Stimulated activated CD4-positive, alpha-beta T cell treated with anti-CD3 and anti-CD28 coated beads, Interleukin-15, amount 100 ng/mL, for 1 hour (primary cell): ENCODE measurements at places on chromosomes 3 and 15.

GRCh38 chr15:40065166-40065565 is 26.2 kb upstream of the SRP14 start:
- DNase-seq: no peak

- DNase-seq: no peak
These were observed 35.2 kb downstream of the TGFBR2 start for GRCh38 chr3:30641416-30642251.

DNA sequence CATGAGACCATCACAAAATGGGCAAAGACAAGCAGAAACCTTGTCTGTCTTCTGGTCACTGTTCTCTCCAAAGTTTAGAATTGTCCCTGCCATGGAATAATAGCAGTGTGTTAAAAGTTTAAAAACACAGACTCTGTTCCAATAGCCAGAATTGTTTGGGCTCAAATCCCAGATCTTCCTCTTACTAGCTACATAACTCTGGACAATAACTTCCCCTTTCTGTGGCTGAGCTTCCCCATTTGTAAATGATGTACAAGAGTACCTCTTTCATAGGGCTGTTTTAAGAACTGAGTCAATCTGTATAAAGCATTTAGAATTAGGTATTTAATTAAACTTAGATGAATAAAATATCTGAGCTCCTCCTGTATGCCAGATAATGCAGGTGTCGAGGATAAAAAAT is 623.0 kb downstream of the NTRK3 start:
- DNase-seq: no peak

- no peak for DNase-seq
These were observed 275.4 kb upstream of the CTDSPL start for GRCh38 chr3:37586280-37586679.

DNA sequence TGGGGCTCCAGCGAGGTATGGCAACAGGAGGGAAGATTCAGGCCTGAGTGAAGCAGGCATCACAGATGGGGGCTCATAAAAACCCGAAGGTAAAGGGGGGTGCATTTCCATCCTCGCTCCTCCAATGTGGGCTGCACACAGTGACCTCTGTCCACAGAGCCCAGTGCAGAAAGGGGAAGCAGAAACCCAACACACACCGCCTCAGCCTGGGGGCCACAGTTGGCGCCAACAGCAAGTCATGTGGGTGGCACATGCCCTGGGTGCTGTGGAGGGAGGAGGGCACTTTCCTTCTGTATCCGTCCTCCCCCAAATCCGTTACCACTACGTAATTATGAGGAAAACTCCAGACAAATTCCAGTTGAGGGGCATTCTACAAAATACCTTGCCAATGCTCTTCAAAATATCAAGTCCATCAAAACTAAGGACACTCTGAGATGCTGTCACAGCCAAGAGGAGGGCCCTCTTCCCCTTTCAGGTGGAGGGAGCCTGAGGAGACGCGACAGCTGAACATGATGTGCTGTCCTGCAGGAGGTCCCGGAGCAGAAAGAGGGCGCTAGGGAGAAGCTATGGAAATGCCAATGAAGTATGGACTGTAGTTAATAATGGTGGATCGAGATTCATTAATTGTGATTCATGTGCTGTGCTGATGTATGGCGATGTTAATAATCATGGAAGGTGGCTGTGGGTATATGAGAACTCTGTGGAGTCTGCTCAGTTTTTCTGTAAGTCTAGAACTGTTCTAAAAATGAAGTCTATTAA is 16.4 kb downstream of the APBA2 start:
- DNase-seq: no peak

DNA sequence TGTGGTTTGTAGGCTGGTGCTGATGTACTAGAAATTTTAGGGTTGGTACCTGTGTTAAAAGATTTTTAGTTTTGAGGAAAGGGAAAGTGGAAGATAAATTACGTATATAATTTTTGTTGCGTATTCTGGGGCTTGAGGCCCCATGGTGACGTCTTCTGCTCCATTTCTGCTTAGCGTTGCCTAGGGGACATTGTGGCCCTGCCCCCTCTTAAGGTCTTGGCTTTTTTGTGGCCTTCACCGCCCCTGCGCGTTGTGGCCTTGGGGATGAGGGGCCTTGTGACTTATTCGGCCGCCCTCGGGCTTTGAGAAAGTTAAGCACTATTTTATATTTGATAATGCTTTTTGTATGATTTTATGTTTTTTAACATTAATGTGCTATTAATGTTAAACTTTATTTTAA is 182.0 kb downstream of the KLF13 start:
- DNase-seq: no peak

DNA sequence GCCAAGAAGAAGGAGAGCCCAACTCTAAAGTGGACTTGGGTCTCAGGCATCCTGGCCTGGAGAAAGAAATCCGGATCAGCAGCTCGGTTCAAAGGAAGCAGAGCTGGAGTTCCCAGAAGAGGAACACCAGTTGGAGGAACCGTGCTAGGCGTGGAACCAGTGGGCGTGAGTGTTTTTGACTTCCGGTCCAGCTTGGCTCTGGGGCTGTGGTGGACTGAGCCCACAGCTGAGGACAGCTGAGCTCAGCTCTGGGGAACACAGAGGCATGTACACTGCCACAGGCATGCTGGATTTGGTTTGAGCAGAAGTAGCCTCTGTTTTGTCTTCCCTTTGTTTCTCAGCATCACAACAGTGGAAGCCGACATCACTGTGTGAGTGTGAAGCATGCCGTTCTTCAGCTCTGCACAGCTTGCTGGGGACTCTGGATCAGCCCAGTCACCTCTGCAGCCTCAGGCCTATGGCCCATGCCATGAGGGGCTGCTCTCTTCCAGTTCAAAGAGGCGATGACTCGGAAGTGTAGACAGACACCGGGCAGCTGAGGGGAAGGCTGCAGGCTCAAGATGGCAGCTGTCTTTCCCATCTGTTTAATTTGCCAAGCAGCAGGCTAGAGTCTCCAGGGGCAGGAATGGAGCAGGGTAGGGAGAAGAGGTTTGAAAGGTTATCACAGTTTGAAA is 185.8 kb upstream of the UBE3A start:
- DNase-seq: no peak

DNA sequence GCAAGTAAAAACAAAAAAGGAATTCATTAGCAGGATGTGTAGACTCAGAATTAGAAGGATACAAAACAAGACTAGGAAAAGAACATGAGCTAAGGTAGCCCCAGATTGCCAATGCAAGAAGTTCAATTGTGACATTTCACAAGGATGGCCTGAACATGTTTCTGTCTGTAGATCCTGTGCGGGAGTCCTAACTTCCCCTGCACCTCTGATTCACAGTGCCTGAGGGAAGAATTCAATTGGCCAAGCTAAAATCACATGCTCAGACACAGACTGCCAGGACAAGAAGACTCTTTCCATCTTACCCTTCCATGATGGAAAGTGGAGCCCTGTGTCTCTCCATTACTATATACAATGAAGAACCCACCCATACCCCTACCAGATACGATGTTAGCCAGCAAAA is 251.5 kb downstream of the KCNH8 start:
- DNase-seq: no peak

- DNase-seq: no peak
These were observed 825.0 kb upstream of the GBE1 start for GRCh38 chr3:82586414-82586813.

- DNase-seq: no peak
These were observed 41.6 kb upstream of the DUSP7 start for GRCh38 chr3:52097851-52098507.

- no peak for DNase-seq
These were observed 46.3 kb downstream of the SENP7 start for GRCh38 chr3:101466465-101467309.

- no peak for DNase-seq
These were observed 204.8 kb downstream of the RSRC1 start for GRCh38 chr3:158314426-158315357.

DNA sequence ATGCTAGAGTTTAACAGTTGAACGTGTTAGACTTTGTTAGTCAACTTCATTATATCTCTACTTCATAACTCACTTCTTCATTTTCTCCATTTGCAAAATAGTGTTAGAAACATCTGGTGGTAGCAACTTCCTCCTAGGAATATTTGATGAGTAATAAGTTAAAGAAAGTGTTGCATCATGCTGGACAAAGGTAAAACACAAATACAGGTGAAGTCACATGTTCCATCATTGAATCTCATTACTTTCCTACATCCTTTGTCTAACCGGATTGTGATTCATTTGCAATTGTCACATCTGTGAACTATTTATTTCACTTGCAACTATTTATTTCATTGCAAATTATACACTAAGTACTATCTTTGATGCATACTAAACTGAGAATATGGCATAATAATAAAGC is 186.5 kb downstream of the TUSC7 start:
- DNase-seq: no peak

DNA sequence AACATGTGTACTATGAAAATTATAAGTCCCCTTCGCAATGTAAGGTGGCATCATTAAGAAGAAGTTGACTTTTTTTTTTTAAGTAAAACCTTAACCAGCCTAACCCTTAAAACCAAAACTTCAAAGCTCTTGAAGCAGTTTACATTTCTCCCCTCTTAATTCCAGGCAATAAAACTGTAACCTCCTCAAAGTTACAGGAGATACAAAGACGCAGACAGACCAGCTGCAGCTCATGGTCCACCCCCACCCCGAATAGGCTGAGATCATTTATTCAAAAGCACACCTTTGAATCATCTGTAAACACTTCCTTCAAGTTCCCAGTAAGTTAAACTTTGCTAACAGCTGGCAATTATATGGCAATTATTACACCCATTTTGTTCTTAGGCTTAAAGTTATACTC is 414.5 kb downstream of the ERC2 start:
- DNase-seq: no peak

DNA sequence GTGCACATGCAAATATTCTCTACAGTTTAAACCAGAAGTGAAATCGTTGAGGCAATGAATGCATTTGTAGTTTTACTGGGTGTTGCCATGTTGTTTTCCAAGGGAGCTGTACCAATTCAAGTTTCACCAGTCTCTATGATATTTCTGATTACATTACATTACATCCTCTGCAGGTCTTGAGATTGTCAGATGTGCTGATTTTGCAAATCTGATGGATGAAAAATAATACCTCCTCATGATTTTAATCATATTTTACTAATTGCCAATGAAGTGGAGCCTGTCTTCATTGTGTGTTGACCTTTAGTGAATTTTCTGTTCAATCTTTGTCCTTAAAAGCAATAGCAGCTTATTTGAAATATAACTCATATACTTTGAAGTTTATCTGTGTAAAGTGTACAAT is 282.4 kb downstream of the NR2F2 start:
- DNase-seq: no peak

GRCh38 chr3:182728238-182728637 is 65.1 kb upstream of the ATP11B start:
- DNase-seq: no peak

DNA sequence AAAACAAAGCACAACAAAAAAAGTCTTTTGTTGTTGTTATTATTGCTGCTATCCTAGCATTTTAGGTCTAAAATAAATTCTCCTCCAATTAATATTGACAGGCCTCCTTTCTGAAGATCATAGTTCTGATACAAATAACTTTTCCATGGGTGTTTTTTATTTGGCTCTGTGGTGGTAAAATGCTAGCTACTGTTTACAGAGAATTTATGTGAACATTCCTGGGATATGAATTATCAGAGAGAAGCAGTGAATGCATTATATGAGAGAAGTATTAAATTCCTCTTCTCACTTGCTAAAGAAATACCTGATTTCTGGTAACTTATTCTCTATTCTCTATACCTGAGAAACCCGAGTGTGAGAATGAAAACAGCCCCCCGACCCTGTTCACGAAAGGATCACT is 57.5 kb upstream of the TMCO5A start:
- no peak for DNase-seq

GRCh38 chr3:37138816-37139215 is 35.6 kb downstream of the LRRFIP2 start:
- no peak for DNase-seq

- DNase-seq: no peak
These were observed 49.0 kb downstream of the DZIP1L start for GRCh38 chr3:138066383-138066782.

GRCh38 chr3:141240286-141240685 is 8.7 kb downstream of the PXYLP1 start:
- DNase-seq: no peak

DNA sequence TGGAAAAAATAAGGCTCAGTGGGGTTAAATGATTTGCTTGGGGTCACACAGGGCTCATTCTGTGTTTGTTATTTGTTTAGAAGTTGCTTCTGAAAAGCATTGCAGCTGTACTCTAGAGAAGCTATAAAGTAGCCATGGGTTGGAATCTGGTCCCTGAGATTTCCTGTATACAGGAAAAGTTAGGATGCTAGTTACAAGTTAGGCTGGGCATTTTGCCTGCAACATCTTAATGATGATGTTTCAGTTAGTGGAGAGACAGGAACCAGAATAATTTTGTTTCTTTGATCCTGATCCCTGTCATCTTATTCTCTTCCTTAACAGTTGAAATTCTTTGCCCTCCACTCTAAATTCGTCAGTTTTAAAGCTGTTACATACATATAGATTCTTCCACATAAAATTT is 445.3 kb downstream of the OTOL1 start:
- DNase-seq: no peak

- no peak for DNase-seq
These were observed 47.7 kb downstream of the MYO5A start for GRCh38 chr15:52480990-52481389.

DNA sequence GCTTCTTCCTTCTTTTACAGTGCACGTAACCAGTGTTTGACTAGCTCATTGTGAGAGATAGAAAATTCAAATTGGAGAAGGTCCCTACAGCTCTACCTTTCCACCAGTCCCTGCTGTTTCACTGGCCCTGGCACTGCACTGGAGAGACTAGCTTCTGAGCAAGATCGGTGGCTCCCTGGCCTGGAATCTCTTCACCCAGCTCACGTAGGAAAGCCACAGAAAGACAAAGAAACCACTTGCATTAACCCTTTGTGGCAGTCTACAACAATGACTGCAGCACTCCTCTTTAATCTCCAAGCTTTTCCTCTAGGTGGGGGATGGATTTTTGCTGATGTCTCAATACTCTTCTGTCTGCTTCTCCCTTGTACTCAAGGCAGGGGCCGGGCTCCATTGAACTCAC is 155.9 kb downstream of the PEX5L start:
- DNase-seq: no peak

GRCh38 chr15:43748376-43748775 is 2.1 kb downstream of the PDIA3 start:
- DNase-seq: no peak
